Cardiac muscle cell (in vitro differentiated cells and primary cell): ENCODE measurements at places on chromosomes 1 and 21. TPM values are rescaled to one million over a fixed set of nuclear protein-coding genes. Genes with fewer than 3 reads are reported as not detected.
A peak's percentile ranks its signal among the peaks of the same experiment; 100 is the strongest.

GRCh38 chr1:52679048-52679447 is 19.1 kb downstream of the COA7 start:
- no peak overlapping the region for H3K4me3 ChIP-seq
- H3K27ac ChIP-seq: no peak overlapping the region
- H3K36me3 ChIP-seq: no peaks in the 10 kb centered on the region
- DNase-seq: no peak

DNA sequence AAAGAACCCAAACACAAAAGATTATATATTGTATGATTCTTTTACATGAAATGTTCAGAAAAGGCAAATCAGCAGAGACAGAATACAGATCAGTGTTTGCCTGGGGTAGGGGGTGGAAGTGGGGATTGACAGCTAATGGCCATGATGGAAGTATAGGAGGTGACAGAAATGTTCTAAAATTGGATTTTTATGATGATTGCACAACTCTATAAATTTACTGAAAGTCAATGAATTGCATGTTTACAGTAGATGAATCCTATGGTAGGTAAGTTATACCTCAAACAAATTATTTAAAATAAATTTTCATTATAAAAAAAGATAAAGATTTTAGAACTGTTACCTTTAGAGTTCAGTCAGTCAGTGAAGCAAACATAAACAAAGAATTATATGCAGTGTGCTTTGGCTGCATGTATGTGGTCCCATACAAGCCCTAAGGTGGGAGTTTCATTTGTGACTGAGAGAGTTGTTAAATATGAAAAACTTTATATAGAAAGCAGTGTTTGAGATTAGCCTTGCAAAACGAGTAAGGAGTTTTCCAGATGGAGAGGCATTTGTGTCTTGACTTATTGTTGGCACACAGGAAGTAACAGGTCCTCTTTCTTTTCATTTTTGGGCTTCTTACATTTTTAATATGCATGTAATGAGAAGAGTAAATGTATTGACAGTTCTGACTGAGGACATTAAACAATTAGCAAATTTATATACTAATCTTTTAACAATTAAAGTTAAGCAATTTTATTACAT is 115.6 kb upstream of the KIAA1614 start:
- H3K27me3 ChIP-seq: no peaks in the 10 kb centered on the region

The SPRR5 gene
- total RNA-seq: not detected in 2 replicates

- H3K36me3 ChIP-seq: no peaks in the 10 kb centered on the region
- no peak overlapping the region for H3K27ac ChIP-seq
- no peak overlapping the region for H3K4me3 ChIP-seq
Measured at GRCh38 chr1:12095452-12096263, 32.6 kb downstream of the TNFRSF8 start.

DNA sequence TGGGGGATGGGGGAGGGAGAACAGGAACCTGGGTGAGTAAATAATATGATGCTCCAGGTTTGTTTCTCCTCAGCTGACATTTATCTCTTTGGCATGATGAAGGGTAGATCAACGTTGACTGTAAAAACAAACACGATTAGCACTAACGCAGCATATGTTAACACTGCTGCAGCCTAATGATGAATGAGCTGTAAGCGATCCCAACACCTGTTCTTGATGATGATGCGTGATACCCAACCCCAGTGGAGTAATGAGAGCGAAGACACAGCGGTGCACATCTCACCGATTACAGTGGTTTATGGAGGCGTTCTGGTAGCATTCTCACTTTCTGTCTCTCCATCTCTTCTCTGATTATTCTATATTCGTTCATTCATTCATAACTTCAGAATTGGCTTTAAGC is 640.4 kb downstream of the USP25 start:
- H3K36me3 ChIP-seq: no peaks in the 10 kb centered on the region
- H3K4me1 ChIP-seq: peaks cover 3% of the 10 kb centered on the region
- no peak overlapping the region for H3K4me3 ChIP-seq
- no peak overlapping the region for H3K27ac ChIP-seq

The ATAD3C gene
- total RNA-seq: 0.21 and 0.28 TPM in 2 replicates

GRCh38 chr1:100530880-100531487 is 7.0 kb upstream of the GPR88 start:
- H3K4me3 ChIP-seq: no peak overlapping the region
- peaks cover 13% of the 10 kb centered on the region for H3K27me3 ChIP-seq

DNA sequence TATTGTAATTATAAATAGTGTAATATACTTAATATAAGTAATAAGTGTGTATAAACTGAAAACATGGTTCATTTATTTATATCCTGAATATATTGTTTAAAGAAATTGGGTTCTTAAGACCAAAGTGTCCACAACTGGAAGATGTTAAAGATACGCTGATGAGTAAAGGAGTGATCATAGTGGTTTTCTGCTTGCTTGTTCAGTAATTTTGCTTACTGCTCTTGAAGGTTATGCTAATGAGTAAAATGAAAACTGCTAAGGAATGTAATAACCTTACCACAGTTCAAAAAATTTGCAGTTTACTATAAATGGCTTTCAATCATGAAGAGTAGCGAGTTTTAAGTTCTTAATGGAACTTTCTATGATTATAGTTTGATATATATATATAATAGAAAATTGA is 22.0 kb downstream of the DONSON start:
- no peaks in the 10 kb centered on the region for H3K4me1 ChIP-seq
- H3K4me3 ChIP-seq: no peak overlapping the region
- H3K27ac ChIP-seq: no peak overlapping the region
- H3K36me3 ChIP-seq: peaks cover 69% of the 10 kb centered on the region

The CD2 gene
- not detected in 2 replicates for total RNA-seq

DNA sequence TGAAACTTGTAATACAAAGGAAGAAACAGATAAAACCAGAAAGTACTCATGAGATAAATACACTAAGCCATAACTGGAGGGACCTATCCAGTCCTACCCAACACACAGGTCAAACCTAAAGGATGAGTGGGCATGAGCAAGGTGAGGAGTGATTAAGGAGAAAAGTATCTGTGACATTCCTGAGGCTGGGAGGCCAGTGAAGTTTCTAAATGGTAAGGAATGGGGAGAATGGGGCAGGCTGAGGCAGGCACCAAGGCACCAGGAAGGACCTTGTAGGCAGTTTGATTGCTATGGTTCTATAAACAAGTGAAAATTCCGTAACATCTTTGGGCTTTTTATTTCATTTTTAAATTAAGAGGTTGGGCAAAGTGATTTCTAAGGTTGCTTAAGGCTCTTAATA is 10.4 kb downstream of the DDX59 start:
- H3K27me3 ChIP-seq: no peaks in the 10 kb centered on the region
- no peak for DNase-seq
- H3K36me3 ChIP-seq: peaks cover 32% of the 10 kb centered on the region
- no peaks in the 10 kb centered on the region for H3K4me1 ChIP-seq
- no peak overlapping the region for H3K27ac ChIP-seq

DNA sequence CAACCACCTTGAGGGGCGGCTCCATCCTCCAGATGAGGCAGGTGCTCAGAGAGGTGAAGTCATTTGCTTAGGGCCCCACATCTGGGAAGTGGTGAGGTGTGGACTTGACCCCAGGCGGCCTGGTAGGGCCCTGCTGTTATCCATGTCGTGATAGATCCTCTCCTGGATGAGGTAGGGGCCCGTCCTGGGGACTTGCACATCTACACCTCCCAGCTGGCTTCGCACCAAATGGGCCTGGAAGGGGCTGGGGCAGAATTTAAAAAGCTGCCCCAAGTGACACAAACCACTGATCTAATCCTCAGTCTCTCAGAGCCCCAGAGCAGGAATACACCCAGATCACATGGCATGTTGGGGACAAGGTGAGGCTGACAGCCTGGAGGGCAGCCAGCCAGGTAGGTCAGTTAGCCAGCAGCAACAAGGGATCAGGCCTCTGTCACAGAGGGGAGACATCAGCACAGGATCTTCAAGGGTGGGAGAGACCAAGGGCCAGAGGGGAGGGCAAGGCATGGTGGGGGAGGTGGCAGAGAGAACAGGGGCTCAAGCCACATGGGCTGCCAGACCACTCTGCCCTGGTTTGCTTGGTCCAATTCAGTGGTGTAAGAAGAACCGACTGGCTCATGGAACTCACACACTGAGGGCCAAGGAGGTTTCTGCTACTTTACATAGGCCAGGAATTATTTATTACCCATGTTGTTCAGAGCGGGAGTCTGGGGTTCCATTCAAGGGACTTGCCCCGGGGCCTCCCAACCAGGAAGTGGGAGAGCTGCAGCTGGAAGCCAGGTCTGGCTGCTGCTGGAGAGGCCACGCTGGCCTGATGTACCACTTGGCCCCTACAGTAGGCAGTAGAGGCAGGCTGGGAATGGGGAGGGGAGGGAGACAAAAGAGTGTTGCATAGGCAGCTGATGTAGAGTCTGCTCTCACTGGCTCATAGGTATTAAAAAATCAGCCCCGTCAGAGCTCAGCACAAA is 12.1 kb downstream of the LRP8 start:
- no peak overlapping the region for H3K4me3 ChIP-seq
- H3K27ac ChIP-seq: no peak overlapping the region
- no peaks in the 10 kb centered on the region for H3K27me3 ChIP-seq
- peaks cover 9% of the 10 kb centered on the region for H3K4me1 ChIP-seq
- H3K36me3 ChIP-seq: no peaks in the 10 kb centered on the region

The DISP3 gene
- 0.74 and 1.9 TPM in 2 replicates for total RNA-seq

DNA sequence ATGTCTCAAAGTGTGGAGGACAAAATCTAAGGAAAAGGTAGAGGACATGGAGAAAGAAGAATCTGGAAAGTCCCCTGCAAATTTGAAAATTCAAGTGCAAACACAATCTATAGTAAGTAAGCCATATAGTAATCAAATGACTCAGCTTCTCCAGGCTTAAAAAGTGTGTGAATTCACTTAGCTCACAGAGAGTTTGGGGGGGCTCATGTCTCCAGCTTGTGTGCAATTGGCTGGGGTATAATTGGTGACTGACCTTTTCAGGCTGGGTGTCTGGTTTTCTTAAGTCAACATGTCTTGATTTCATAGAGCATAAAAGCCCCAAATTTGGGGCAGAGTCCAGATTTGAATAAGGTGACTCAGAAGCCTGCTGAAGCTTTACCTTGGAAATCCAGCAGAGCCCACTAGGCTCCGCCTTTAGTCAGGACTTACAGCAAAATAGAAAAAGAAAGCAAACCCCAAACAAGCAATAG is 8.6 kb downstream of the CLDN14 start:
- H3K27ac ChIP-seq: no peak overlapping the region
- H3K4me3 ChIP-seq: no peak overlapping the region
- no peaks in the 10 kb centered on the region for H3K27me3 ChIP-seq
- H3K36me3 ChIP-seq: no peaks in the 10 kb centered on the region
- peaks cover 6% of the 10 kb centered on the region for H3K4me1 ChIP-seq

DNA sequence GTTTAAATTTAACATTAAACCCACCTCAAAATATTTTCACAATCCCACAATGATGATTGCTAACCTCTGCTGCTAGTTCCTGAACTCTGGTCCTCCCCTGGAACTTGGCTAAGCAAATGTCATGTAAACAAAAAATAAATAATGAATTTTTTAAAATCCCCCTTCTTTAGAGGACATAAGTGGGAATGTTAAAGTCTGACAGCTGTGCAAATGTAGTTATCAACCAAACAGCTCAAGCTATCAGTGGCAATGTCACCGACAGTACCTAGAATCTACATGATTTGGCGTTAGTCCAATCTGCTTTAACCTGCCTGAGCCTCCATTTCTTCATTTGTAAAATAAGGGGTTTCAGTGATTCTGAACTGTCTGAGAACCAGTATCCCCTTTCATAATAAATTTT is 67.7 kb downstream of the GDAP2 start:
- H3K27me3 ChIP-seq: no peaks in the 10 kb centered on the region
- DNase-seq: no peak
- H3K27ac ChIP-seq: no peak overlapping the region
- peaks cover 10% of the 10 kb centered on the region for H3K4me1 ChIP-seq

DNA sequence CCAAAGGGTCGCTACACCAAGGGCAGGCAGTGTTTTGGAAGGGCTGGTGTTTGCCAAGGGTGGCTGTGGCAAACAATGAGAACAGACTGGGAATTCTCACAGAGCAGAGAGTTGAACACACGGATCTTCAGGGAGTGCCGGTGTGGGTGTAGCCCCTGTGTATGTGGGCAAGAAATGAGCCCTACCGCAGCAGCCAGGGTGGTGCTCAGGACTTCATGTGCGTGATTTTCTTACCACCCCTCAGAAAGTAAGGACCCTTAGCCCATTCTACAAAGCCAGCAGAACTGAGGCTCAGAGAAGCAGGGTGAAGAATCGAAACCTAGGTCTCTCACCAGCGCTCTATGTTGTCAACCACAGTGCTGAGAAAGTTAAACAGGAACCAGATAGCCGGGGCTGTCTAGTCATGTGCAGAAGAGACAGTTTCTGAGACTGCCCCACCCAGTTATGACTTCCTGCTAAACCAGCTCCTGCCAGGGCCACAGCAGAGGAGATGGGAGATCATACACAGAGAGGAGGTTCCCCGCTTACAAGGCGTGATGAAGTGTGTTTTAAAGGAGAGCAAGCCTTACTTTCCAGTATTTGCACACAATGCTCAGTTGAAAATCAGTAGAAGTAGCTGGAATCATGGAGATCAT is 21.9 kb upstream of the MORC3 start:
- no peak overlapping the region for H3K27ac ChIP-seq
- DNase-seq: no peak
- H3K4me3 ChIP-seq: no peak overlapping the region
- no peaks in the 10 kb centered on the region for H3K36me3 ChIP-seq
- no peaks in the 10 kb centered on the region for H3K4me1 ChIP-seq

GRCh38 chr1:37919277-37919676 is 27.6 kb downstream of the INPP5B start:
- H3K4me1 ChIP-seq: peaks cover 21% of the 10 kb centered on the region
- peak; percentile 20 for DNase-seq
- H3K36me3 ChIP-seq: no peaks in the 10 kb centered on the region
- no peak overlapping the region for H3K27ac ChIP-seq

DNA sequence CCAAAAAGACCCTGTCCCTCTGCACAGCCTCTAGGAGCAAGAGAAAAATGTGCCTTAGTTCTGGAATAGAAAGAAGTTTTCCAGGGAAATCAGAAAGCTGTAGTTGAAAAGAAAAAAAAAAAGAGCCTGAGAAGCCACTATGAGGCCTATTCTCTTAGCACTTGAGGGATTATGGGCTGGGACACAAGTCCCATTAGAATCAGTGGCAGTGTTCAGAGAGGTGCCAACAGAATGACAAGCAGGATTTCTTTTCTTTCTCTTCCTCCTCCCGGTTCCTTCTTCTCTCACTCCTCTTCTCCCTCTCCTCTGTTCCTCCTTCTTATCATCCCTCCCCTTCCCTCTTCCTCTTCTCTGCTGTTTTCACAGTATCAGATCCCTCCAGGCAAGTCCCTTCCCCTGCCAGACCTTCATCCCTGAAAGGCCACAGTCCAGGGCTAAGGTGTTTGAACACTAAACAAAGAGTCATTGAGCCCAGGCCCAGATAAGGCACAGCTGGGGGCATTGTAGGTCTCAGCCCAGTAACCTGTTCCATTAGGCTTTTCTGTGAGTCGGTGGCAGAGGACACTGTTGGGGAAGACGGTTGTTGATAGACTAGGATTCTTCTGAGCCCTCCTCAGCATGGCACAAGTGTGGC is 64.7 kb upstream of the LPGAT1 start:
- H3K36me3 ChIP-seq: no peaks in the 10 kb centered on the region
- no peak overlapping the region for H3K27ac ChIP-seq
- no peaks in the 10 kb centered on the region for H3K4me1 ChIP-seq
- H3K27me3 ChIP-seq: no peaks in the 10 kb centered on the region

The DENND2C gene
- total RNA-seq: 1.8 TPM in 2 replicates
